ENCODE measurements at places on chromosomes 7 and 10. TPM values are rescaled to one million over a fixed set of nuclear protein-coding genes. Genes with fewer than 3 reads are reported as not detected.

FAM24B gene
- total RNA-seq = 7.7 TPM

JAKMIP3 gene
- 0.12 TPM for total RNA-seq

SPAM1 gene
- total RNA-seq = not detected

SMARCD3 gene
- total RNA-seq = 32.9 TPM

DNA sequence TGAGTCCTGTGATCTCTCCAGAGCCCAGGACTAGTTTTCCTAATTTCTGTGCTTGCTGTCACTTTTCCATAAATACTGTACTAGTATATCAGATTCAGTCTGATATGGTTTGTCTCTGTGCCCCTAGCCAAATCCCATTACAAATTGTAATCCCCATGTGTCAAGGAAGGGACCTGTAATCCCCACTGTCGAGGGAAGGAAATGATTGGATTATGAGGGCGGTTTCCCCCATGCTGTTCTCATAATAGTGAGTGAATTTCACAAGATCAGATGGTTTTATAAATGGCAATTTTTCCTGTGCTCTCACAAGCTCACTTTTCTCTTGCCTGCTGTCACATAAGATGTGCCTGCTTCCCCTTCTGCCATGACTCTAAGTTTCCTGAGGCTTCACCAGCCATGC, 54.8 kb upstream of the IFRD1 start:
- H3K27me3 ChIP-seq = peaks cover 9% of the 10 kb centered on the region
- DNase-seq = no peak
- H3K27ac ChIP-seq = no peak overlapping the region

GRCh38 chr7:33109758-33110238, 594 bp upstream of the RP9 start:
- H3K27me3 ChIP-seq = peaks cover 5% of the 10 kb centered on the region
- H3K27ac ChIP-seq = no peak overlapping the region
- DNase-seq = peak; percentile 4
- H3K36me3 ChIP-seq = no peaks in the 10 kb centered on the region

DNA sequence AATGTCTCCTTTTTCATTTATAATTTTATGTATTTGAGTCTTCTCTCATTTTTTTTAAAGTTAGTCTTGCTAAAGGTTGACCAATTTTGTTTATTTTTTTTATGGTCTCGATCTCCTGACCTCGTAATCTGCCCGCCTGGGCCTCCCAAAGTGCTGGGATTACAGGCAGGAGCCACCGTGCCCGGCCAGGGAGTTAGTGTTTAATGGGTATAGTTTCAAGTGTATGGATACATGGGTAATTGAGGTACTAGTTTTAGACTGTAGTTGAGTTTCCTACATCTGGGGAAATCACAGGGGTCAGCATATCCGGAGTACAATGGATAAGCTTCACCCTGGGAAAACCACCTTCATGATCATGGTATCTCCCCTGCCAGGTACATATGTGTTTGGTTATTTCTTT, 267.3 kb upstream of the KCND2 start:
- no peak overlapping the region for H3K27ac ChIP-seq
- no peaks in the 10 kb centered on the region for H3K36me3 ChIP-seq
- H3K4me3 ChIP-seq = no peak overlapping the region
- H3K4me1 ChIP-seq = no peaks in the 10 kb centered on the region

All from HFFc6 (cell line).